Kidney epithelial cell (primary cell): ENCODE measurements at places on chromosomes 3 and 15.

- no peak for DNase-seq
These were observed 113.9 kb downstream of the TLE3 start for GRCh38 chr15:69983696-69984265.

DNA sequence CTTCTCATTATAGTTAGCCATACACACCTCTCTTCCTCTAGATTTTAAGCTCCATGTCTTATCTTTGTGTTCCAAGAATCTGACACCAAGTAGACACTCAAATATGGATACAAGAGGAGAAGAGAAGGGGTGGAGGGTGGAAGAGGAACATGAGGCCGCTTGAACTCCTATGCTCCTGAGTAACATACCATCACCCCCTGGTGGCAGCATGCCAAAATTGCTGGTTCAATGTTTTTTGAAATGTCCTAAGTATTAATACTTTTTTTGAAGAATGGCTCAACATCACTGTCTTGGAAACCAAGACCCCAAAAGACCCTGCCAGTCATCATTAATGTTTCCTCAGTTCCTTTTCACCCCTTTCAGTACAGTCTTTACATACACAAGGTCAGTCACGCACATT is 71.8 kb upstream of the HACD2 start:
- no peak for DNase-seq

- DNase-seq: no peak
These were observed 183.2 kb downstream of the MEGF11 start for GRCh38 chr15:66070220-66070934.

- no peak for DNase-seq
These were observed 1187.6 kb downstream of the SI start for GRCh38 chr3:163890661-163891060.
